ENCODE measurements at places on chromosomes 6 and 20. TPM values are rescaled to one million over a fixed set of nuclear protein-coding genes. Genes with fewer than 3 reads are reported as not detected.

DNA sequence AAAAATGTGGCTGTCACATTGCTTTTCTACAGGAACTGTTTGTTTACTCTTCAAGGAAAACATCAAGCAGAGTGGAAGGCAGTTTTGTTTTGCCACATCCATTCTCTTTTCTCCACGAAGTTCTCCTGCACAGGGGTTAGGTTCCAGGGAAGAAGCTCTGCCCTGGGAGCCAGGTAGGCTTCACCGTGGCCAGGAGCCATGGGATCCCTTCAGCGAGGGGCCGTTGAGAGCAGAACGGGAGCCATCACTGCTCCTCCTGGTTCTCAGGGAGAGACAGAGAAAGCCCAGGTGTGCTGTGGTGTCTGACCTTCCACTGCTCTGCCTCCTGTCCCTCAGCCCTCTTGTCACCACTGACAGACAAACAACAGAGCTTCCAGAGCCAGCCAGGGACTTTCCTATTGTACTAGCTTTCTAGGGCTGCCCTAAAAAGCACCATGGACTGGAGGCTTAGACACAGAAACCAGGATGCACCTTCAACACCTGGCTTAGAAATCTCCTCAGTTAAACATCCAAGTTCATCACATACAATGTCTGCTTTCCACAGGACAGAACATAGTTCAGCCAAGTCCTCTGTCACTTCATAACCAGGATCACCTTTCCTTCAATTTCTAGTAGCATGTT, 75.6 kb upstream of the SLC22A23 start:
- no peak for DNase-seq

- peak; percentile 78 for DNase-seq
Measured at GRCh38 chr6:16286151-16286522, 47.8 kb downstream of the GMPR start.

- no peak for DNase-seq
Measured at GRCh38 chr6:76861403-76861802, 601.9 kb downstream of the HTR1B start.

GRCh38 chr6:88967891-88968290, 4.5 kb upstream of the RNGTT start:
- DNase-seq, result no peak

GRCh38 chr6:150865406-150866146, at the start of gene MTHFD1L:
Gene MTHFD1L (plus strand): TSS chr6:150865702. CDS start chr6:150865823, 121 bp downstream.
- peak; percentile 92 for DNase-seq

DNA sequence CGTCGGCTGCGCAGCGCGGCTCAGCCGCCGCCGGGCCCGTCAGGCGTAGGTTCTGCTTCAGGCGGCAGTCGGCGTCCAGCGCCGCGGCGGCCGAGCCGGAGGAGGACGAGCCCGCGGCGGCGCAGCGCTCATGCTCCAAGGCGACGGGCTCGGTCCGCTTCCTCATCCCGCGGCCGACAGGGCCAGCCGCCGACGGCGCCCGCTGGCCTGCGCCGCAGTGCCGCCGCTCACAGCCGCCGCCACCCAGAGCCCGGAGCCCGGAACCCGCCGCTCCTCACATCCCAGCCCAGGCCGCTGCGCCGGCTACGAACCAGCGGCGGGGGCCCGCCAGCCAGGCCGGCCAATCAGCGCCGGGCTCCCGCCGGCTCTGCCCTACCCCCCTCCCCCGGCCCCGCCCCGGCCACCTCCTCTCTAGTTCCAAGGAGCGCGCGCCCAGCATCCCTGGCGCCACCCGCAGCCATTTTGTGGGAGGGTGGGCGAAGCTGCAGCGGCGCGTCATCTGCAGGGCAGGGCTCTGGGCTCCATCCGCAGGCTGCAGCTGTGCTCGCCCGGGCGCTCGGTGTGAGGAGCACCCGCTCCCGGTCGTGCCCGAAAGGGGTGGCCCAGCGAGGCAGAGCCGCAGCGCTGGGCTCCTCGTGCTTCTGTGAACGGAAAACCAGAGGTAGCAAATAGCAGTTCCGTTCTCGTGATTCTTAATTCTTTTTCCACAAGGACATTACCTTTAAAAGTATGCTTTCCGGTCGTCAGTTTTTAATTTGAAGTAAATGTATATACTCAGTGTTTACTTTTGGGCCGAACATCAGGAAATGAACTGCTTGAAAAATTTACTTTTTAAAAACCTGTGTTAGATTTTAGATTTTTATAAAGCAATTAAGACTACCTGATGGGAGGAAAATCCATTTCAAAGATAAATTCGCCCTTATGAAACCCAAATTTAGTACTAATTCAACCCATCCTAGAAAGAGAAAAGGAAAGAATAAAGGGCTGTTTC, at the start of gene ABHD12:
Gene ABHD12, minus strand, starts transcription at position 298 of the 991 bp plus-strand sequence. Its CDS starts 132 bp downstream, at position 166.
- DNase-seq, result peak; percentile 98

DNA sequence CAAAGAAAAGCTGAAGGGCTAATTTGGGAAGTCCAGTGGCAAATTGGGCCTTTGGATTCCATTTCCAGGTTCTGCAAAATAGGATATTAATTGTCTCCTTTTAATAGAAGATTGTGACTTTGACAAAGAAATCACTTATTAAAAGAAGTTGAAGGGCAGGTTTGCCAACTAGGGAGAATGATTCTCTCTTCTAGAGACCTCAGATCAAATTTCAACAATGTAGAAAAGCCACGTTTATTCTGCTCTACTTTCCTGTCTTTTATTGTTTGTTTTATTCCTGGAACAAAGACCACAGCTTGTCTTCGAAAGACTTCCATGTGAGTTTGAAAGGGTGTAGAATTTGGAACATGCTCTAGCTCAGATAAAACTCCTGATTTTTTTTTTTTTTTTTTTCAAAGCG, 65.5 kb upstream of the PRL start:
- no peak for DNase-seq

SLC2A10 gene
- 7.1 TPM for total RNA-seq

GSTA4 gene
- total RNA-seq, result 17.4 TPM

DNA sequence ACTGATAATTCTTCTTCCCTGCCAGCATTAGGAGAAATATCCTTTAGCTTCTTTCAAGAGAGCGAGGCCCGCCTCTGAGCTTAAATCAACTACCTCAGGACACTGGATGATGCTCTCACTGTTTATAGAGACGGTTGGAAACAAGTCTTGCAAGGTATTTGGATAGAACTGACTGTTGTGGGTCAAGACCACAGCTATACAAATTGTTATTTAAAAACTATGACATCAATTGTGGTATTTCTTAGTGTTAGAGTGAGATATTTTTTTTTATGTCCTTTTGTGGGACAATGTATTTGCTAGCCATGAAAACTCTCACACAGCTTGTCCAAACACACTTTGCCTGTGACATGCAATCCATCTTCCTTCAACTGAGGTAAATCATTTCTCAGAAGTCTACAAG, 136.3 kb upstream of the PHACTR1 start:
- DNase-seq, result no peak

DNA sequence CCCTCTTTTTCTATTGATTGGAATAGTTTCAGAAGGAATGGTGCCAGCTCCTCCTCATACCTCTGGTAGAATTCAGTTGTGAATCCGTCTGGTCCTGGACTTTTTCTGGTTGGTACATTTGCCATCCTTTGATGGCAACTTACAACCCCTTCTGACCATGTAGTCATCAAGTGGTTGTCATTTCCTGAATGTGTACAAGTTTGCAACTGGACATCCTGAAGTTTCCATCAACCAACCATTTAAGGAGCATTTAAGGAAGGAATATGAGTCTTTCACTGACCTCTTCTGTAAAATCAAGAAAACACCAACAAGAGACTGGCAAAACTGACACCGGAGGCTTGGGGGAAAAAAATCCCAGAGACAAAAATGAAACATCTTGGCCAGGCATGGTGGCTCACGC, 97.4 kb downstream of the RIN2 start:
- DNase-seq, result no peak

C6orf15 gene
- not detected for total RNA-seq

GRCh38 chr6:38959138-38959537, 89.4 kb upstream of the GLP1R start:
- DNase-seq, result no peak

MGME1 gene
- total RNA-seq, result 15.5 TPM

TFB1M gene
- 28.1 TPM for total RNA-seq

RSPH3 gene
- 20.2 TPM for total RNA-seq

- no peak for DNase-seq
Measured at GRCh38 chr6:167328086-167328485, 3.2 kb downstream of the TTLL2 start.

DNA sequence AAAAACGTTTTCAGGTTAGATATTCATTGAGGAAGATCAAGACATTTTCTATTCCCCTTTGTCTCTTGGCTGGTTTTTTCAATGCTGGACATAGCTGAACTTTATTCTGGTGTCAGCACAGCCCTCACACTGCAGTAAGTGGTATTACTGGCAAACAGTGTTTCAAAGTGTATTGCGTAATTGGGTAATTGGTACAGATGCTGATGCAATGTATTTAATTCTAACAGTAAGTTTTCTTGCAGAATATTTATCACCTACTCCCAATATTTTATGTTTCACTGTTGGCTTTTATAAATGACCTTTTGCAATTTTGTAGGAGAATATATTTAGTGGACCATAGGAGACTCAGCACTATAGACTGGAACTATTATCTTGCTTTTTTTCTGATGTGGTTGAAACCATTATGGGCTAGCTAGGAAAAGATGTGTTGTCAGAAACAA, 287.6 kb upstream of the SOX4 start:
- DNase-seq, result no peak

LAMA2 gene
- total RNA-seq, result 20.8 TPM

GRCh38 chr6:98292810-98293209, 541.6 kb upstream of the POU3F2 start:
- no peak for DNase-seq

L3MBTL3 gene
- total RNA-seq, result 13.0 TPM

CCN5 gene
- 3.1 TPM for total RNA-seq

- DNase-seq, result no peak
Measured at GRCh38 chr20:17911927-17912326, 56.7 kb downstream of the SNX5 start.

DNA sequence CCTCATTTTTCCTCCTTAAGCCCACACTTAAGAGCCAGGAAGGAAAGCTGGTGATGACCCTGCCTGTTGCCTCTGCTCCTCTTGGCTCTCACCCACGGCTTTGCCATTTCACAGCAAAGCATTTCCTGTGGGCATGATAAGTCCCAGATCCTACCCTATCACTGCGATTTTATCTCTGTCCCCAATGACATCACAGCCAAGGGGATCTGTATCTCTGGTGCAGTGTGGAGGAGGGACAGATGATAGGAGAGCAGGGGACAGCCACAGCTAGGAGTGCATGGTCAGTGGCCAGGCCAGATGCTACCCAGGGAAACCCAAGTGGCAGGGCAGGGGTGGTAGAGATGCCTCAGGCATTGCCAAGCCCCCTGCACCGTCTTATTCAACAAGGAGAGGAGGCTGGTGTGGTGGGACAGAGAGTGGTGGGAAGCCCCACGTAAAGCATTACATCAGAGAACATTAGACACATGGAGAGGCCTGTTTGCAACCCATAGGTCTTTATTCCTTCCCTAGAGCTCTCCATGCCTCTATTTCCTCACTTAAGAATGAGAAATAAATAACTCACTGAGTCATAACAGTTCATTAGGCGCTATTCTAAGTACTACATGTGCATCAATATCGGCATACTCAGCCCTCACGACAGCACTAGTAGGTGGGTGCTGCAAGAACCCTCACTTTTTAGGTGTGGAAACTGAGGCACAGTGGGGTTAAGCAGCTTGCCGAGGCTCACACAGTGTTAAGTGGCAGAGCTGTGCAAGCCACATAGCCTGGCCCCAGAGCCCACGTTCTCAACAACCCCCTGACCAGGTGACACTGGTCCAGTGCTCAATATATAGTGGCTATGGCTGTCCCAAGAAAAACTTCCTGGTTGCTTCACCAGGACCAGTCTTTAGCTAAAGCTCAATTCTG, 4.6 kb downstream of the TFEB start:
- DNase-seq, result no peak

GRCh38 chr20:14383335-14383734, 45.9 kb upstream of the FLRT3 start:
- no peak for DNase-seq

GRCh38 chr20:56924292-56925081, 295.4 kb downstream of the TFAP2C start:
- DNase-seq, result no peak

- DNase-seq, result no peak
Measured at GRCh38 chr20:63284083-63284440, 8.9 kb upstream of the COL20A1 start.

RNF182 gene
- 3.9 TPM for total RNA-seq

DNA sequence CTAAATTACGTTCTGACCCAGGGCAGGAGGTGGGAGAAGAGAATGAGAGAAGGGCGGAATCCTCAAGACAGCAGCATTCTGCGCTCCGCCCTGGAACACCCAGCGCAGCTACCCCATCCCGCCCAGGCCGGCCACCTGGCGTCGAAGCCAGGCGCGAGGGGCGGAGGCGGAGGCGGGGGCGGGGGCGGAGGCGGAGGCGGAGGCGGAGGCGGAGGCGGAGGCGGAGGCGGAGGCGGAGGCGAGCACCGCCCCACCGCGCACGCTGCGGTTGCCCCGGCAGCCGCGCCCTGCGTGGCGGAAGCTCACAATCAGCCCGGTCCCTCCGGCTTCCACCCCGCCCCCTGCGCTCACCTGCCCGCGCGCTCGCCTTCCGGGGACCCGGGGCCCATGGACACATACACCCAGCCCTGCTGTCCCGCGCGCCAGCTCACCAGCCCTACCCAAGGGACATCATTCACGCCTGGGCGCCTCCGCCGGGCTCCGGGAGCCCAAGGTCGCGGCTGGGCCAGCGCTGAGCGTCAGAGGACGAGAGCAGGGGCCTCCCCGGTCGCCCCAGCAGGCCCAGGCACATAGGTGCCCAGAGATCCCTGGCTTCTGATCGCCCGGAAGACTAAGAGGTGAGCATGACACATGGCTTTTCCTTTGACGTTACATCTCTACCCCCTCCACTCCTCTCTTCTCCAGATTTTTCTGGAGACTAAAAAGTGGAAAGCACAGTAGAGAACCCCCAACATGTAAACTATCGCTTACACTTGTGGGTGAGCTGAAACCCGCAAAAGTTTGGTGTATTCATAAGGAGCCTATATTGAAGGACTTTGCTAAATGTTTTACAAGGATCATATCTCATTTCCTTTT, at the start of gene ANKEF1:
Gene ANKEF1, plus strand, starts transcription at position 271 of the 855 bp plus-strand sequence. CDS start 3,315 bp downstream, outside the sequence.
- DNase-seq, result peak; percentile 90

WFDC12 gene
- total RNA-seq, result 1.4 TPM

- no peak for DNase-seq
Measured at GRCh38 chr20:48999890-49000870, 45.9 kb upstream of the CSE1L start.

DNA sequence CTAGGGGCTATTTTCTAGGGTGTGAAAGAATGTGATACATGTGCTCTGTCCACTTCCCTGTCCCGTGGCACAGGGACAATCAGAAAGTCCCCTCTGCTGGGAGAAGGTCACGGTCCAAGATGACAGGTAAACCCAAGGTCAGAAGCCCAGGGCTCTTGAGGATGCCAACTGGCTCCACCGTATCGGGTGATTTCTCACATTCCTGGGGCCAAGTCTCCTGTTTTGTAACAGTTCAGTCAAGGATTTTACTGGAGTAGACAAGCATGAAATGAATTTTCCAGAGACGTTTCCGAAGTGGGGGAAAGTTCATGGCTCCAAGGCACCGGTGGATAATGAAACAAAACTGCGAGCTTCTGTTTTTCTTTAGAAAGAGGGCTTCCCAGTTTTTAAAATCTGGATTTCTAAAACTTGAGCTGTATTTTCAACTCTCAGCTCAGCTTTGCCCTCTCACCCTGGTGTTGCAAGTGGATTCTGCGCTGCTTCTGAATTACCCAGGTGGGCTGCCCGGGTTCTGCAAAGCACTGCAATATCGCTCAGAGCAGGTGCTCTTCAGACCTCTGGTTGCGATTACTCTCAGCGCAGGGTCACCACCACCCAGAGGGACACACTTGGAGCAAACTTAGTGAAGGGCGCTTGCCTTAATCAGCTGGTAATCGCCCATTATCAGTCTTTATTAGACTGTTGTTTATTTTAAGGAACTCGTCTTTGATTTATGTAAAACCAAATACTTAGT, 64.4 kb upstream of the TMEM170B start:
- no peak for DNase-seq

PTCRA gene
- not detected for total RNA-seq

ARFGEF3 gene
- total RNA-seq, result 7.8 TPM

Data from kidney (tissue), 22 donors.